ENCODE measurements at places on chromosomes 5 and 9. TPM values are rescaled to one million over a fixed set of nuclear protein-coding genes. Genes with fewer than 3 reads are reported as not detected.

PHYHD1 gene
- 2.0 TPM for total RNA-seq

SLC6A7 gene
- not detected for total RNA-seq

- H3K27me3 ChIP-seq, result peaks cover 23% of the 10 kb centered on the region
- no peak overlapping the region for H3K4me3 ChIP-seq
- H3K36me3 ChIP-seq, result peaks cover 7% of the 10 kb centered on the region
- no peak for DNase-seq
Measured at GRCh38 chr5:1299511-1299850, 4.6 kb upstream of the TERT start.

DNA sequence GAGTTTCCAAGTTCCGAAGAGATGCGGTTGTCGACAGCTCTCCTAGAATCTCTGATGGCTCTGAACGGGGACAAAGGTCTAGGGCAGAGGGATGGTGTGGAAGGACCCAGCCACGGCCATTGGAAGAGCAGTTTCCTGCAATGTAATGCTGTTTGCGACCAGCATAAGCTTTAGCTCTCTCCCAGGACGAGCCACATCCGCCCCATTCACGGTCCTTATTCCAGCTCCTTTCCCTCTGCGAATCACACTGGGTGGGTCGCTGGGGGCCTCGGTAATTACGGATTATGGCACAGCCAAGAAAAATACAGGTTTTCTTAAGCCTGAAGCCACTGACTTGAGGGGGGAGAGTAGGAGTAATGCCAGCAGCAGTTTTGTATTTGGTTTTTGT is 22.7 kb downstream of the ANXA2R start:
- H3K4me3 ChIP-seq, result no peak overlapping the region
- peaks cover 15% of the 10 kb centered on the region for H3K36me3 ChIP-seq
- H3K27me3 ChIP-seq, result no peaks in the 10 kb centered on the region
- no peak for DNase-seq
- H3K27ac ChIP-seq, result no peak overlapping the region
- no peaks in the 10 kb centered on the region for H3K4me1 ChIP-seq

GOLM1 gene
- total RNA-seq, result 32.7 TPM

C7 gene
- total RNA-seq, result not detected
